EL (cell line): ENCODE measurements at places on chromosomes 16 and 17.

- DNase-seq: peak; percentile 80
These were observed 3.6 kb downstream of the USP31 start for GRCh38 chr16:23145608-23146007.

DNA sequence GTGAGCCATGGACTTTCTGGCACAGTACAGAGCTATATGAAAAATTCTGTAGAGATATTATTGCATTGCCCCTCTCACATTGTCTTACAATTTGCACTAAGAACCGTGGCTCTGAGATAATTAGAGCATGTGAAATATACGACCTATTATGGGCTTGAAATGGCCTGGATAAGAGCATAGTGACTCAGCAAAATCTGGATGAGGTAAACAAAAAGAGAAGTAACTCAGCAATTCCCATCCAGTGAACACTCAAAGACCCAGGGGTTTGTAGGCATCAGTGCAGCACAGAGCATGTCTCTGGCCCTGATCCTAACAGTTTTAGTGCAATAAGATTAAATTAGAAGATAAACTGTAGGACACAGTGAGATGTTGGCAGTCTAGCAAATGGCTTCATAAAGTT is 317.2 kb upstream of the MYOCD start:
- DNase-seq: no peak

DNA sequence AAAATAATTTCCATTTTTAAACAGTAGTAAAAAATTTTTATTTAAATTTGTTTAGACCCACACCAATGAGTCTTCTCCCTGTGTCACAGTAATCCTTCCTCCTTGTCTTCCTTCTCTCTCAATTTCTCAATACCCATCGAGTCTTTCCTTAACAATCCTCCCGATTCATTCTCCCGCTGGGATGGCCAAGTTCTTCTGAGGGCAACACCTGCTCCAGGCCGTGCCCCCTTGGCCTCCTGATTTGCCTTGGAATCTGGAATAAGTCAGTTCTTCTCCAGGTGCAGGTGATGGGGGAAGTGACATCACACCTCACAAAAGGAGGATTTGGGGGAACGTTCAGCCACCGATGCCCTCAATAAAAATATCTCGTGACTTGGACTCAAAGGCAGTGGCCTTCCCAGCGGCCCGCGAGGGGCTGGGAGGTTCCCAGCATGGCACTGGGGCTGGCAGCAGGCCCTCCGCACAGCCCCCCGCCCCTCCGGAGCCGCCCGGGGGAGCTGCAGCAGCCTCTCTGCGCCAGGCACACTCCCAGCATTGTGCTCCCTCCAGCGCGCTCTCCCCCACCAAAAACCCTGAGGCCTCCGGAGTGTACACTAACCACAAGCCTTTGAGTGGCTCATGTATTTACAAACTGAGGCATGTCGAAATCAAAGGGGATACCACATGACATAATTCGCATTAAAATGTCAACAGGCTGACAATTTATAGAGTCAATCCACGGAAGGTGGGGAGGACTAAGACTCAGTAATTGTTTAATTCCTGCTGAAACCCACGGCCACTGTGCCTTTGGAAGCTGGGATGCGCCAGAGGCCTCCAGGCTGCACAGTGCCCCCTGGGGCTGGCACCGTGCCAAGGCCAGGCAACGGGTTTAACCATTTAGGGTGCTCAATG is 120.5 kb downstream of the ZFHX3 start:
- DNase-seq: peak; percentile 90

GRCh38 chr16:65763640-65764305 is 602.7 kb upstream of the CDH5 start:
- no peak for DNase-seq

GRCh38 chr16:55529018-55529417 is 20.1 kb downstream of the LPCAT2 start:
- peak; percentile 18 for DNase-seq

DNA sequence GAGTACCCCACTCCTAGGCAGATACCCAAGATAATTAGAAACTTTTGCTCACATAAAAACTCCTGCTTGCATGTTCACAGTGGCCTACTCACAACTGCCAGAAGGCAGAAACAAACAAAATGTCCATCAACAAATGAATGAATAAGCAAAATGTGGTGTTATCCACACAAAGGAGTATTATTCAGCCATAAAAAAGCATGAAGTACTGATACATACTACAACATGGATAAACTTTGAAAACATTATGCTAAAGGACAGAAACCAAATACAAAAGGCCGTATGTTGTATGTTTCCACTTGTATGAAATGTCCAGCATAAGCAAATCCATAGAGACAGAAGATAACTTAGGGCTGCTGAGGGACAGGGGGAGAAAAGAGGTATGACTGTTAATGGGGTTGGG is 1.9 kb downstream of the HSDL1 start:
- DNase-seq: no peak
